ENCODE measurements at places on chromosomes 6 and 20. TPM values are rescaled to one million over a fixed set of nuclear protein-coding genes. Genes with fewer than 3 reads are reported as not detected.

The LAMA5 gene
- total RNA-seq: 44.2 TPM

The BMP7 gene
- 15.0 TPM for total RNA-seq

The BPIFB4 gene
- total RNA-seq: not detected

The HRH3 gene
- total RNA-seq: 0.10 TPM

The DEFB113 gene
- total RNA-seq: not detected

The XKR7 gene
- total RNA-seq: not detected

The PHIP gene
- total RNA-seq: 51.5 TPM

The DNAH8 gene
- 0.89 TPM for total RNA-seq

The MUCL3 gene
- total RNA-seq: not detected

The TTK gene
- 12.0 TPM for total RNA-seq

The SLC17A1 gene
- total RNA-seq: not detected

The DPPA5 gene
- total RNA-seq: not detected

The FGD2 gene
- total RNA-seq: 5.4 TPM

The CLVS2 gene
- 0.10 TPM for total RNA-seq

The TRAPPC3L gene
- 0.49 TPM for total RNA-seq

The HM13 gene
- 41.1 TPM for total RNA-seq

The SLC23A2 gene
- 13.4 TPM for total RNA-seq

The COL9A1 gene
- total RNA-seq: 1.8 TPM

The PSORS1C2 gene
- 2.9 TPM for total RNA-seq

The DZANK1 gene
- total RNA-seq: 1.7 TPM

The LHFPL5 gene
- not detected for total RNA-seq

The C4A gene
- 5.8 TPM for total RNA-seq

The MAP3K5 gene
- total RNA-seq: 17.0 TPM

The THBS2 gene
- 393 TPM for total RNA-seq

The DLK2 gene
- total RNA-seq: 2.7 TPM

The COX7A2 gene
- 118 TPM for total RNA-seq

The PTPRT gene
- total RNA-seq: 4.0 TPM

The MLN gene
- total RNA-seq: not detected

The RNF217 gene
- 26.0 TPM for total RNA-seq

The C6orf58 gene
- 0.20 TPM for total RNA-seq

The RWDD1 gene
- 20.5 TPM for total RNA-seq

The TRIM31 gene
- not detected for total RNA-seq

The AVP gene
- not detected for total RNA-seq

The SHLD1 gene
- total RNA-seq: 4.5 TPM

The C6orf141 gene
- total RNA-seq: 7.5 TPM

The PPP2R5D gene
- total RNA-seq: 23.8 TPM

The SRSF6 gene
- 63.6 TPM for total RNA-seq

The PTP4A1 gene
- total RNA-seq: 65.8 TPM

The RCAN2 gene
- 1.9 TPM for total RNA-seq

The DSP gene
- 467 TPM for total RNA-seq

The KIAA1755 gene
- total RNA-seq: 1.3 TPM

The PHF10 gene
- 46.4 TPM for total RNA-seq

The DOK5 gene
- total RNA-seq: 11.1 TPM

The GRM4 gene
- total RNA-seq: 0.69 TPM

The PI3 gene
- 509 TPM for total RNA-seq

The RIMS1 gene
- 1.8 TPM for total RNA-seq

The FOXC1 gene
- total RNA-seq: 15.3 TPM

The PAX1 gene
- total RNA-seq: 1.2 TPM

The AARS2 gene
- 14.2 TPM for total RNA-seq

The MCHR2 gene
- not detected for total RNA-seq

The ZBP1 gene
- 1.5 TPM for total RNA-seq

Measured in skin of body (tissue), 3 donors.